ENCODE measurements at places on chromosomes 3 and 15.

GRCh38 chr3:30081904-30082303 lies 524.5 kb upstream of the TGFBR2 start:
- DNase-seq, result no peak

- no peak for DNase-seq
These were observed 7.6 kb downstream of the TATDN2 start for GRCh38 chr3:10255835-10256234.

GRCh38 chr3:106710596-106710995 lies 666.6 kb upstream of the CCDC54 start:
- DNase-seq, result no peak

DNA sequence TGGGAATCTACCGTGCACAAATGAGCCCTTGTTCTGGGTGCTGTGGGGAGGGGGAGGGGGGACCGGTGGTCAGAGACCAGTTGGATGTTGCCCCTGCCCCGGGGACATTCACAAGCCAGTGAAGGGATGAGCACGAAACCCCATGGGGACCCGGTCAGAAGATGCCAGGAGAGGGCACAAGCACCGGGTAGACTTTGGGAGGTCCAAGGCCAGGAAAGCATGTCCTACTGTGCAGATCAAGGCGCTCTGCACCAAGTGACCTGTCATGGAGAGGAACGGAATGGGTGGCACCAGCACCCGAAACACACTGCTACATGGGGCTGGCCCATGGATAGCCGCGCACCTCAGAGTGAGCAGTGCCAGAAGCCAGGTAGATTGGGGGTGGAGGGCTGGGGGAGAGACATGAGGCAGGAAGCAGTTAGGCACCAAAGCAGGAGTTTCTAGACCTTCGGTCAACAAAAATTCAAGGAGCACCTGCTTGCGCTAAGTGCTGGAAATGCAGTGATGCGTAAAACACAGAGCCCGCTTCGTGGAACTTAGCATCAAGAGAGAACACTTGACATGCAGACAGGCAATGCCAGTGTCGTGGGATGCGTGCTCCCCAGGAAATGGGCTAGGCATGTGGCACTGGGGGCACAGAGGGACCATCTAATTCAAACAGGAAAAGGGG lies 99.1 kb downstream of the CPN2 start:
- peak; percentile 98 for DNase-seq

DNA sequence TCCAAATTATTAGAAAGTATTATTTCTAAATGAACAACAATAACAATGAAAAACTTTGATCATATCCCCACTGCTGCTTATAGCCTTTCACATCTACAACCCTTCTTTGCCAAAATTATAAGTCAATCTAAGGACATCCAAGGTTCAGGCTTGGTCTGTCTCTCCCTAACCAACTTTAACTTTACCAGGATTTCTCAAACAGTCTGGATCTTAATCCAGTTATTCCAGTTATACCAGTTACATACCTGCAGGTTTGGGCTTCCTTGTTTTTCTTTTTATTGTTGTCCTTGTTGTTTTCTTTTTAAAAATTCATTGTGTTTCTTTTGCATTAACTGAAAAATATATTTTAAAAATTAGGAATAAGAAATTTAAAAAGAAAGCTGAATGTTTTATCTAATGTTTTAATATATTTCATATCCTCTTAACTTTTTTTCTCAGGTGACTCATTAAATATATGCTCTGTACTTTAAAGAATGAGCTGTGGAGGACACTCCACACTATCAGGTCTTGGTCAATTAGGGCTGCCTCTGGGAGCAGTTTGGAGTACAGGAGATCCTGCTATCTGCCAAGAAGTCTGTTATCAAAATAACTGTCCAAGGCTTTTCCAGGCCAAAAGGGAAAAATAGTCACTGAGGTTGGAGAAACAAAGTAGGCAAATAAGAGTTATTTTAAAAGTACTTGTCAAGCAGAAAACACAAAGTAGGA lies 421.4 kb downstream of the EPHA6 start:
- DNase-seq, result no peak
